ENCODE measurements at places on chromosomes 6 and 20.

DNA sequence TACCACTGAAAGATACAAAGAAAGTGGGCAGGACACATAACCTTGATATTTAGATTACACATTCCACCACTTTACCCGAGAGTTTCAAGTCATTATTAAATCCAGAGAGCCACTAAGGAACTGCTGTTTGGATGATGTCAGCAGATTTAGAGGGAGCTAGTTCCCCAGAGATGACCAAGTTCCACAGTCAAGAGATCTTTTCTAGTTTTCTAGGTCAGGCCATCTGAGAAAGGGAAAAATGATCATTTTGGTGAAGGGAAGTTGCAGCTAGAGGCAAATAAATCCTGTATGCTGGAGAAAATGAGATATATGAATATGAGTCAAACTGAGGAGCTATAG is 147.8 kb downstream of the HS3ST5 start:
- DNase-seq: no peak

DNA sequence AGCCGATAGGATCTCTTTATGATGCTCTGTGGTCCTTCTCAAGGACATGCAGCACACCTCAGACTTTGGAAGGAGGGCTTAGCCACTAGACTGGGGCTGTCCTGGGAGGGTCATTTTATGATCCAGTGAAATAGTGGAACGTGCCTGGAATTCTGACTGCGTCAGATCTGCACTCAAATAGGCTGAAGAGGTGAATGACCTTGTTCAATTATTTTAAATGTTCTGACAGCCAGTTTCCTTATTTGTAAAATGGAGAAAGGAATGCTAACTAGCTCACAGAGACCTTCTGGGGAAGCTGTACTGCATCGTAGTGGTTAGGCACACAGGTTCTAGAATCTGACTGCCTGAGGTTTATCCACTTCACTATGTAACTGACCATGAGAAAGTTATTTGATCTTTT is 587.5 kb downstream of the MAFB start:
- no peak for DNase-seq

DNA sequence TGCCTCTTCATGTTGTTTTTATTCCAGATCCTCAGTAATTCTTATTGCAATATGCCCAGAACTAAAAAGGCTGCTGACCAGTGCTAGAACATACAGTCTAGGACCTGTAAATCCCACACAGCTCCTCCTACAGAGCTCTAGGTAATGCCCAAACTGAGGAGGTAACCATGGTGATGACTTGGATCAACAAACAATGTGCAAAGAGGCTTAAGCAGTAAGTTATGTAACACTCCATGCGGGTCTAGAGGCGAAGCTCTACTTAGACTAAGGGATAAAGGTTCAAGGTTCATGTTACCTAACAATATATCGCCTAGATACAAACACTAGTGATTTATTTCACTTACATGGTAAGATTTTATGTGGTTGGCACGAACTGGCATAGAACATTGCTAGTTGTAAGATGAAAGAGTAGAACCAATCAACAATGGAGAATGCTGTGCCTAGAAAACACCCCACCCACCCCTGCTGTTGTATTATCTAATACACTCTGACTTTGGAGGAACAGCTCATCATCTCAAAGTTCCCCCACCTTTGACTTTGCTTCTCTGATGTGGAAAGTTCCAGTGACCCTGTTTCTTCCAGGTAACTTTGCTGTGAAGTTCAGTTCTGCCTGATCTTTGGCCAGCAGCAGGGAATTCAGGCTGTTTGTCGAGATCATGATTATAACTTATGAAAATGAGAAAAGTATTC is 242.4 kb downstream of the ALDH8A1 start:
- DNase-seq: peak; percentile 42

DNA sequence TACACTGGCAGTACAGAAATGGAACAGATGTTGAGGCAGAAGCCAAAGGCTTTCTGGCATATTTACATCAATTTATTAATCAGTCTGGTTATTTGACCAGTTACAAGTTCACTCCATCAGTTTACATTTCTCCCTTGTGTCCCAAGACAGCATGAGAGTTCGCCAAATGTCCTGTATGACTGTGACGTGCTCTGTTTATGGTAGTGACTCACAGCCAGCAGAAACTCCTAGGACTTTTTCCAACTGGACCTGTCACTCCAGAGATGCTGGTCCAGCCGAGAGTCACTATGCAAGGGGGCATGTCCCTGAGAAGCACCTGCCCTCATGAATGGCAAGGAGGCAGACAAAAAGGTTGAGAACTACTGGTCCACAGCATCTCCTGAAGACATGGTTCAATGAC is 160.0 kb downstream of the LRFN2 start:
- no peak for DNase-seq

DNA sequence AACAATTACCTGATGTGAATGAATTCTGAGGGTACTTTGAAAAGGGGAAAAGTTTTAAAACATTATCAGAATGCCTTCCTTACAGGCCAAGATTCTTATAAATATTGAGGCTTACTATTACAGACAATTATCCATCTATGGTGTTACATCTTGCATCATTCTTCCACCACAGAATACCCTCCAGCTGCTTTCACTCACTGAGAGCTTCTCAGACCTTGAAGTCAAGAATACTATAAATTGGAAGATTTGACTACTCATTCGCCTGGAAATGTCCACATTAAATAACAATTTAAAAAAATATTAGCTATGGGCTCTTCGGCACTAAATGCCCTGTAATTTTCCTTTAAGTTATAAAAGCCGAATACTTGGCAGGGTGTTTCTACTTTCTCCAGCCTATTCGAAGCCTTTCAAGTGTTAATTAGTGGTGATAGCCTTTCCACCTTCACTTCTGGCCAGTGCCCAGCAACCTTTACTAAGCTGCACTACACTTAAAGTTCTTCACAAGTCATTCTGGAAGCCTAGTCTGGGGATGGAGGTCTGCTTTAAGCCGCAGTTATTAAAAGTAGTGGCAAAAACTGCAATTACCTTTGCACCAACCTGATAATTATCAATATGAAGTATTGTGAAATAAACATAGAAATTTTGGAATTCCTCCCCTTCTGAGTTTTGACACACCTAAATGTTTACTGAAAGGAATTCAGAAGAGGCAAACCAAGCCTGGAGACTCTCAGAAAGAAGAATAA is 100.9 kb downstream of the BMP5 start:
- DNase-seq: no peak

DNA sequence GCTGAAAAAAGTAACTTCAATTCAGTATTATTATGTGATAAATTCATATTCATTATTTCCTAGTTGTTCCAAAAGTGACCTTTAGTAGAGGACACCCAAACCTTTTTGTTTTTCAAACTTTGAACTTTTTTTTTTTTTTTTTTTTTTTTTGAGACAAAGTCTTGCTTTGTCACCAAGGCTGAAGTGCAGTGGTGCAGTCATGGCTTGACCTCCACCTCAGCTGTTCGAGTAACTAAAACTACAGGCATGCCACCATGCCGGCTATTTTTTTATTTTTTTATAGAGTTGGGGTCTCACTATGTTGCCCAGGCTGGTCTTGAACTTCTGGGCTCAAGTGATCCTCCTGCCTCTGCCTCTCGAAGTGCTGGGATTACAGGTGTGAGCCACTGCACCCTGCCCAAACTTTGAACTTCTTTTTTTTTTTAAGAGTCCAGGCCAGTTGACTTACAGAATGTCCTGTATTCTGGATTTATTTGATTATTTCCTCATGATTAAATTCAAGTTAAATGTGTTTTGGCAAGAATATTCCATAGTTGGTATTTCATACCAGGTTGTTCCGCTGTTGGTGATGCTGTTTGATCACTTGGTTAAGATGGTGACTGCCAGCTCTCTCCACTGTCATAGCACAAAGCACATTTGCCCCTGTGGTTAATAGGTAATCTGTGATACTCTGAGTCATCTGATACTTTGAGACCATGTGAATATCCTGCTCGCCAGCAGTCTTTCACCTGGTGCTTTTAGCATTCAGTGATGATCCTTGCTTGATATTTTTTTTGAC is 48.0 kb downstream of the VAPB start:
- no peak for DNase-seq

DNA sequence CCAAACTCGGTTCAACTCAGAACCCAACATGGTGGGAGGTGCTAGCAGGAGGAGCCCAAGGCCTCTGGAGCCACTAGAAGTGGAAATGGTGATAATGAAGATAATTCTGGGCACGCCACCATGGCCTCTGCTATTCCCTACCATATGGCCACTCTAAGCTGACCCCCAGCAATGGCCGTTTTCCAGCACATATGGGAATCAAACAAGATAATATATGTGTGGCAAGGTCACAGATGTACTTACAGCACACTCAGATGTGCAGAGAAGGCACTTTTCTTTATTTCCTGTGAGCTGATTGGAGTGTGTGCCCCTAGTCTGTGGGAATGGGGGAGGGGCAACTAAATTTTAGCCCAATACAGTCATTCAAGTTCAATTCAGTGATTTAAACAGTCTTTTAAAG is 153.4 kb upstream of the LRFN2 start:
- no peak for DNase-seq

GRCh38 chr6:110269623-110270022 is 88.5 kb downstream of the METTL24 start:
- DNase-seq: no peak

GRCh38 chr6:42200035-42200434 is 5.3 kb upstream of the GUCA1B start:
- no peak for DNase-seq

GRCh38 chr6:5280920-5281319 is 19.6 kb downstream of the FARS2 start:
- DNase-seq: peak; percentile 24

- DNase-seq: peak; percentile 50
Measured at GRCh38 chr6:135994857-135995544, 143.5 kb downstream of the PDE7B start.

GRCh38 chr6:169849396-169849795 is 98.0 kb downstream of the ERMARD start:
- DNase-seq: no peak

DNA sequence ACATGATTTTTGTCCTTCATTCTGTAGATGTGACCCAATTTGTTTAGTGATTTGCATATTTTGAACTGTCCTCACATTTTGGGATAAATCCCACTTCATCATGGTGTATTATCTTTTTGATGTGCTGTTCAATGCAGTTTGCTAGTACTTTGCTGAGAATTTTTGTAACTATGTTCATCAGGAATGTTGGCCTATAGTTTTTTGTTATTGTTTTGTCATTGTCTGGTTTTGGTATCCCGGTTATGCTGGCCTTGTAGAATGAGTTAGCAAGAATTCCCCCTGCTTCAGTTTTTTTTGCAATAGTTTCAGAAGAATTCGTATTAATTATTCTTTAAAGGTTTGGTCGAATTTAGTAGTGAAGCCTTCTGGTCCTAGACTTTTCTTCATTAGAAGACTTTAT is 11.9 kb downstream of the KIF25 start:
- DNase-seq: no peak

- DNase-seq: no peak
Measured at GRCh38 chr6:166904101-166904746, 52.1 kb downstream of the RNASET2 start.

DNA sequence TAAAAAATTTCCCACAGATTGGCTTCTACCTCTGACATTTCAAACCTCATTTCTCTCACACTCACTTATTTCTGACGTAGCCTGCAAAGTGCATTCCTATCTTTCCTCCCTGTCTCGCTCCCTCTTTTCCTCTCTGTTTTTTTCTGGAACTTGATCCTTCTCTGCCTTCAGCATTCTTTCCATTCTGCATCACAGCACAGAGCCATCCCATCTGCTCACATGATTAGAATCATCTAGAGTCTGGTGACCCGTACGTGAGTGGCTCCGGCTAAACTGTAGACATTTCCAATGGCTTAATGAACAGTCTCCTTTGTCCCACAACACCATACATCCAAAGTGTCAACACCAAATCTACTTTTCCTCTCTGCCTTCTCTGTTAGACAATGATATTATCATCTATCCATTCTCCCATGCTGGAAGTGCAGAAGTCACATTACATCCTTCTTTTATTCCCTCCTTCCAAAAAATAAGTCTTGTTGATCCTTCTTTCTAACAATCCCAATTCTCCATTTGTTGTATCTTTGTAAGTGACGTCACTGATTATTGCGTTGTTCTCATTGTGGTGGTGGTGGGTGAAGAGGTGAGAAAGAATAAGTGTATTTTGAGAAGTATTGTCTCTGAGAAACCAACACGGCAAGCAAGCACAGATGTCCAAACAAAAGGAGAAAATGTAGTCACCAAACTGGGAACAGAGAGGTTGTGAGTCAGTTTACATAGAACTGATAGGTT is 41.6 kb downstream of the OPRM1 start:
- no peak for DNase-seq

DNA sequence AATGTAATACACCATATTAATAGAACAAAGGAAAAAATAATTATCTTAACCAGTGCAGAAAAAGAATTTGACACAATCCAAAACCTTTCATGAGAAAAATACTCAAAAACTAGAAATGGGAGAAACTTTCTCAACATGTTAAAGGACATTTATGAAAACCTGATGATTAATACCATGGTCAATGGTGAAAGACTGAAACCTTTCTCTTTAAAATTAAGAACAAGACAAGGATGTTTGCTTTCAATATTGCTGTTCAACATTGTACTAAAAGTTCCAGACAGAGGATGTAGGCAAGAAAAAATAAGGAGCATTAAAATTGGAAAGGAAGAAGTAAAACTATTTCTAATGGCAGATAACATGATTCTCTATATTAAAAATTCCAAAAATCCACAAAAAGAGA is 981.3 kb upstream of the FLRT3 start:
- DNase-seq: no peak

GRCh38 chr6:4511641-4512020 is 264.6 kb upstream of the CDYL start:
- no peak for DNase-seq

DNA sequence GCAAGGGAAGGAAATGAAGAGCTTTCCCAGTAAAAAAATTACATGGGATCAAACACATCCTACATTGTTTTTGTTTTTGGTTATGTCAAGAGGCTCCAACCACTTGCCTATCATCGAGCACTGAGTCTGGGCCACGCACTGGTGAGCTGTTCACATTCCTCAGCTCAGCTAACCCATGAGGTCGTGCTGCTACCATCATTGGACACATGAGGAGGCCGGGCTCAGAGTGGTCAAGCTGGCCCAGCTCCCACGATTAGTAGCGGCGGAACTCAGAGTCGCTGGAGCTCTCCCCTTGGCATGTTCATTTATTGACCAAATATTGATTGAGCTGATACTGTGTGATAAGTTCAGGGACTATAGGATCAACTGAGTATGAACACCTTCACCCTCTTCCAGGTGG is 164.9 kb downstream of the CDH26 start:
- DNase-seq: no peak

DNA sequence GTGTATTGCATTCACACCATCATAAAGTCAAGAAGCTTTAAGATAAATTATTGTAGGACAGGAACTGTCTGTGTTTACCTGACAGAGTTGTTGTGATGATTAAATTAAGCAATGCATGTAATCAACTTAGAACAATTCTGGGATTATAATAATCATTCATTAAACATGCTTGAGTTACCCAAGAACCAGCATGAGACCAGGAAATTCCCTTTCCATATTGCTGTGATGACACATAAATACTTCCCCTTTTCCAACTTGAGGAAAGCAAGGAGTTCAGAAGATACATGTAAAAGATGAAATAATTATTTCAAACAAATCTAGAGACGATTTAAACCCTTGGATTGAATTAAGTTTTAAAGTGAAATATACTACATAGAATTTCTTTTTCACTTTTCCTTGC is 404.4 kb downstream of the GJA1 start:
- DNase-seq: peak; percentile 54

- no peak for DNase-seq
Measured at GRCh38 chr6:12094689-12095088, 82.6 kb downstream of the HIVEP1 start.

Data from inflammatory macrophage treated with lipopolysaccharide for 1 hour (primary cell).